Sciatic nerve (tissue), 2 donors: ENCODE measurements at places on chromosomes 7 and 10.

DNA sequence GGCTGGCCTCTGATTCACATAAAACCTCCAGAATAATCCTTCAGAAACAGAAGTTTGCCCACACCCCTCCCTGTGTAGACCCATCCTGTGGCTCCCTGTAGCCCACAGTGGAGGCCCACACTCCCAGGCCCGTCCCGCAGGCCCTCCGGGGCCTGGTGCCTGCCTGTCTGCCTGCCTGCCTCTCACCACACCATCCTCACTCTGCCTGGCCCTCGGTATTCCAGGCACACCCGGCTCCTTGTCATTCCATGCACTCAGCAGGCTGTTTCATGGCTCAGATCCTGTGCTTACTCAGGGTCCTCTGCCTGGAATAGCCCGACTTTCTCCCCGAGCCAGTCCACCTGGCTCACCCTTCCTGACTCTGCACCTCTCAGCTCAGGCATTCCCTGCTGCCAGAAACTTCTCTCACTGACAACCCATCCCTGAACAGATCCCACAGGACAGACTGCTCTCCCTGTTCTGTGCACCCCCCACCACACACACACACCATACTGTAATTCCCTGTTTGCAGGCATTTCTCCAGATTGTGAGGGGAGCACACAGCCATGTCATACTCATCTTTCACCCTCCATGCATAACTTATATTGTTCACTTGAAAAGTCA lies 498.0 kb upstream of the ZMIZ1 start:
- no peak for DNase-seq

GRCh38 chr10:119401671-119402395 lies 140.7 kb downstream of the RGS10 start:
- DNase-seq = peak; percentile 84

DNA sequence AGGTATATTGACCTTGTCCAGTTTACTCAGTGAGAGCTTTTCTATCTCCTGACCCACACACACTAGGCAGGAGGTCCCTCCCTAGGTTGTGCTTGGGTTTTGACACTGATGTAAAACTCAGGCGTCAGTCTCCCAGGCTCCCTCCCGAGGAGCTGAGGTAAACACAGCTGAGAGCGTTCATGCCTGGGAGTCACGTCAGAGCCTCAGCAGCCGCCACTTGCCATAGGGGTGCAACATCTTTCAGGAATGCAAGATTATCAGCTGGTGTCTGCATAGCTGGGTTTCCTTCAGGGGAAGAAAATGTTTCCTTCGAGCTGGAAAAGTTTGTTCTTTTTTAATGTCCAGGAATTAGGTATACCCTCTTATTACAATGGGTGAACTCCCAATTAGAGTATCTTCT lies 70.6 kb downstream of the FGFR2 start:
- DNase-seq = no peak

DNA sequence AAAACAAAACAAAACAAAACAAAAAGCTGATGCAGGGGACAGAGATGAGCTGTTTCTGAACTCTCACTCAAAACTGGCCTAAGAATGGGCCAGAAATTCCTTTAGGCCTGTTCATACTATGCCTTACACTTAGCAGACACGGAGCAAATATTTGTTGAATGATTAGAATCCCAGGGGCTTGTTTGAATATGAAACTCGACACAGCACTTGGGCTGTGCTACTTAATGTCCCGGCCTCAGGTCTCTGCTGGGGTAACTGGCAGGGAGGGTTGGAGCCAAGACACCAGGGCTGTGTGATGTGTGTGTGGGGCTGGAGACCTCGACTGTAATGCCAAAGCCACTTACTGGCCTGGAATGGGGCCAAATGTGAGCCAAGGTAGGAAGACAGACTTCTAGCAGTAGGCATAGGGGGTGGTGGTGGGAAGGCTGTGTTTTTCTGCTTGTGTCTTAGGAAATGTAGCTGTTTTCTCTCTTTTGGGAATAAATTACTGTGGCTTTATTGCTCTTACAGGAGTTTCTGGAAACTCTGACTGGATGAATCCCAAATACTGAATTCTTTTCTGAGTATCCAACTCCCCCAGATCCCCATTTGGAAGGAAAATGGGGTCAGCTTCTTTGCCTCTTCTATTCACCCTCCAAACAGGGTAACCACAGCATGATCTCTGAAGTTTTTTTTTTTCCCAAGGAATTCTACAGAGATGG lies 66.7 kb downstream of the EMX2 start:
- no peak for DNase-seq

GRCh38 chr10:63227207-63227895 lies 94.2 kb downstream of the NRBF2 start:
- no peak for DNase-seq

GRCh38 chr7:158572000-158572828 lies 15.4 kb downstream of the PTPRN2 start:
- no peak for DNase-seq

DNA sequence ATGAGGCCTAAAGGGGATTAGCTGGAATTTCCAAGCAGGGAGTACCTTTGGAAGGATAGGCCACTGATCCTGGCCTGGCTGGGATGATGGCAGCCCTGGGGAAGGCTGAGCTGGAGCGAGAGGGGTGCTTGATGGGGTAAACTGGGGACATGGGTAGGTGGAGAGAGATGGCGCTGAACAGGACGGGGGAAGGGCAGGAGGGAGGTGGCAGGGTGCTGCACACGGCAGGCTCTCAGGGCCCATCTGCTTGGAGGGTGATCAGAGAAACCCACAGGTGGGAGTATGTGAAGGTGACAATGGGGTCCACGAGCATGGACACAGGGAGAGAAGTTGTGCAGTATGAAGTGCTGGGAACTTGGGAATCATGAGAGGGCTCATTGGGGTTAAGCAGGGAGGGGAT lies 10.3 kb downstream of the MAT1A start:
- no peak for DNase-seq

DNA sequence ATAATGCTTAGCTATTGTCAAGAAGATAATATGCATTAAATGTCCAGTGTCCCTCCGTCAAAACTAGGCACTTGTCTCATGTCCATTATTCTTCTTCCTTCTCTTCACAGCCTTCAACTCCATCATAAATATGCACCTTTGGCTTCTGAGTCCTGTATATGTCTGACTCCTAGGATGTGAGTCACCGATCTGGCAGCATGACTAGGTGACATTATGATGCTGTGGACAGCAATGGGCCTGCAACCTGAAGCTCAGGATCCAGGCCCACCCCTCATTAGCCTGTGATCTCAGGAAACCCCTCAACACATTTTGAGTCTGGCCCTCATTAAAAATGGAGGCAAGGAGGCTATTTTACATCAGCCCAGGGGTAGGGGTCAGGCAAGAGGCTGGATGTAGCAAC lies 362.5 kb upstream of the ZMIZ1 start:
- DNase-seq = no peak

DNA sequence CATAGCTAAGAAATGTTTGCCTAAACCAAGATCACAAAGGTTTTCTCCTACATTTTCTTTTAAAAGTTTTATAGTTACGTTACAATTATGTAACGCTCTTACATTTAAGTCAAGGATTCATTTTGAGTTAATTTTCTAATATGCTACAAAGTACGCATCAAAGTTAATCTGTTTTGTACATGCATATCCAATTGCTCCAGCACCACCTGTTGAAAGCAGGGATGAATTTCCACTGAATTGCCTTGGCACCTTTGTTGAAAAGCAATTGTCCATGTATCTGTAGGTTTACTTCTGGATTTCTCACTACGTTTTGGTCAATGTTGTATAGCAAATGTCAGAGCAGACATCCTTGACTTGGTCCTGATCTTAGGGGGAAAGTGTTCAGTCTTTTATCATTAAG lies 59.6 kb downstream of the NEUROG3 start:
- no peak for DNase-seq

- no peak for DNase-seq
Observed at GRCh38 chr7:94272821-94273583, 121.7 kb upstream of the COL1A2 start.

DNA sequence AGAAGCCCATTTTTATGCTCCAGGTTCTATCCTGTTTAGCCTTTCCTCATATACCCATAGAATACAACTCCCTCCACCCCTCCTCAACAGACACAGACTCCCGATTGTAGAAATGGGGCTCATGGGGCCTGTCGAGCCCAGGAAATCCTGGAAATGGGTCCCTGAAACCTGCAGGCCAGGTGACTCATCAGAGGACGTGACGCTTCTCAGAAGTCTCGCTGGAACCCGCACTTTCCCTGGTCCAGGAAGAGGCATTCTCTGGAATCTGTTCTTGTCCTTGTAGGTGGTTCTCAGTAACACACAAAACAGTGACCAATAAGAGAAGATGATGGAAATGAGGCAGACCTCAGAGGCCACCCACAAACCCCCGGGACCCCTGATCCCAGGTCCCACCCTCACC lies 244.8 kb upstream of the PPP2R2D start:
- no peak for DNase-seq
